ENCODE measurements at places on chromosomes 11 and 22.
A peak's percentile ranks its signal among the peaks of the same experiment; 100 is the strongest.

DNA sequence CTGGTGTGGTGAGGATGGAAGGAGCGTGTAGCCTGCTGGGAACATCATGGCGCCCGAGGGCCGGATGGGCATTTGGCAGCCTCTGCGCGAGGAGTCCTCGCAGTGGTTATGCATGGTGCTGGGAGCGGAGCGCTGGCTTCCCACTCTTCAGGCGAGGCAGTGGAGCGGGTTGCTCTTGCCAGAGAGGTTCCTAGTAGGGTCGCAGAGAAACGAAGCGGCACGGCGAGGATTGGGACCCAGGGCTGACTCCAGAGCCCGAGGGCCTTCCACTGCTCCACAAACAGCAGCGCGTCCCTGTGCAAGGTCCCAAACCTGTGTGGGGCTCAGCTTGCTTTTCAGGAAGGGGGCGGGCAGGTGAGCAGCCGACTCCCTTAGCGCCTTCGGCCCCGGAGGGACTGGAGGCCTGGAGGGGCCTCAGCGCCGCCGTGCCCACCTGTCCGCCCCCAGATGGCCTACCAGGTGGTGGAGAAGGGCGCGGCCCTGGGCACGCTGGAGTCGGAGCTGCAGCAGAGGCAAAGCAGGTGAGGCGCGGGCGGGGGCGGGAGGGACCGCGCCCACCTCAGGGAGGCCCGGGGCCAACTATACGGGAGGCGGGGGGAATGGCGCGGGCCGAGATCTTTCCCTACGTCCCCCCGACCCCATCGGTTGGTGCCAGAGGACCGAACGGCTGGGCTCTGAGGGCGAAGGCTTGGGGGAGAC is 7.2 kb downstream of the ATG16L2 start:
- no peak overlapping the region for H3K27ac ChIP-seq
- H3K27me3 ChIP-seq: no peaks in the 10 kb centered on the region
- peaks cover 19% of the 10 kb centered on the region for H3K4me1 ChIP-seq
- no peak for DNase-seq

DNA sequence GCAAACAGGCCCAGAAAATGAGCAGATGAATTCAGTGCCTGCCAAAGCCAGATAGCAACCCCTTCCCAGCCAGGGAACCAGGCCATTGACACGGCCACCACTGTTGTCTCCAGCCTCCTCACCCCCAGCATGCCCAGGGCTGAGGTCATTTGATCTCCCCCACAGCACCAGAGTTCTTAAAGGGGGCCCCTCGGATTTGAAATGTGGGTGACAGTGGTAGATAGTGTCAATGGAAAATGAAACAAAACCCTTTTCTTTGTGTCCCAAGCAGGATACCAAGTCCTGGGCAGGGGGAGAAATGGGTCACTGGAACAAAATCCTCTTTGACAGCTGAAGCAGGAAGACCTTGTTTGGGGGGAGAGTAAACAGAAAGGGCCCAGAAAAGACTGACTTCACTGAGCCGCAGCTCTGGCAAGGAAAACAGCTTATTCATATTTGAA is 14.3 kb upstream of the ACCSL start:
- no peaks in the 10 kb centered on the region for H3K36me3 ChIP-seq
- H3K27me3 ChIP-seq: peaks cover 4% of the 10 kb centered on the region
- no peak overlapping the region for H3K27ac ChIP-seq
- no peaks in the 10 kb centered on the region for H3K4me1 ChIP-seq

DNA sequence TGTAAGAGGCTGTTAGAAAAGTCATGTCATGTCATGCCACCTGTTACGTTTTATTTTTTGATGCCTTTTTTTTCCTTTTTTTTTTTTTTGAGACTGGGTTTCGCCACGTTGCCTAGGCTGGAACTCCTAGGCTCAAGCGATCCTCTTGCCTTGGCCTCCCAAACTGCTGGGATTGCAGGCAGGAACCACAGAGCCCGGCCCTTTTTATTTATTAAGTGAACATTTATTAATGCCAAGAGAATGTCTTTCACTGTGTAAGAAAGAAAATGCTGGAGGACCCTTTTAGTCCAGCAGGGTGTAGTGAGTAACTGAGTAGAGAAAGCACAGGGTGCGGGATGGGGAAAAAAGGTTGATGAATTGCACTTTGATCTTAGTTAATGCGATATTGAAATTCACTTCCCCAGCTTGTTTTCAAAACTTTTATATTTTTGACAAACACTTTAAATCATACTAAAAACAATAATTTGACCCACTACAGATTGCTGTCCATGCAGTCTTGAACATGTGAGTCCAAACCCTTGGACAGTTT is 2.3 kb upstream of the XBP1 start:
- DNase-seq: no peak
- peaks cover 42% of the 10 kb centered on the region for H3K4me1 ChIP-seq
- H3K36me3 ChIP-seq: peaks cover 28% of the 10 kb centered on the region
- H3K27ac ChIP-seq: peak overlapping the region; percentile 86
- H3K4me3 ChIP-seq: peak overlapping the region; percentile 89

DNA sequence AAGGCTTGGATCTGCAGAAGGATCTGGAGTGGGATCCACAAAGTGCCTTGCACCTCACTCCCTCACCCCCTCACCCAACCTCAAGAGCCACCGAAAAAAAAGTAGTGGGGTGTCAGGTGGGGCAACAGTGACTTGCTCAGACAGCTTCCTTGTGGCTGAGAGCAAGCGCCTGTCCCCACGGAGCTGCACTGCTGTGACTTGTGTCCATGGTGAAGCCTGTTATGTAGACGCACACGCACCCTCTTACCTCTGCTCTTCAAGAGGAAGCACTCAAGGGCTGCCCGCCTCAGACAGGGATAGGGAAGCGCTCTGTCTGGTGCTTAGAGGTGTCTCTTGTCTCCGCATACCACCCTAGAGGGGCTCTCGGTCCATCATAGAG is 1.2 kb downstream of the DRD2 start:
- H3K4me3 ChIP-seq: no peak overlapping the region
- peaks cover 54% of the 10 kb centered on the region for H3K27me3 ChIP-seq
- no peak for DNase-seq
- no peaks in the 10 kb centered on the region for H3K4me1 ChIP-seq
- no peaks in the 10 kb centered on the region for H3K36me3 ChIP-seq

DNA sequence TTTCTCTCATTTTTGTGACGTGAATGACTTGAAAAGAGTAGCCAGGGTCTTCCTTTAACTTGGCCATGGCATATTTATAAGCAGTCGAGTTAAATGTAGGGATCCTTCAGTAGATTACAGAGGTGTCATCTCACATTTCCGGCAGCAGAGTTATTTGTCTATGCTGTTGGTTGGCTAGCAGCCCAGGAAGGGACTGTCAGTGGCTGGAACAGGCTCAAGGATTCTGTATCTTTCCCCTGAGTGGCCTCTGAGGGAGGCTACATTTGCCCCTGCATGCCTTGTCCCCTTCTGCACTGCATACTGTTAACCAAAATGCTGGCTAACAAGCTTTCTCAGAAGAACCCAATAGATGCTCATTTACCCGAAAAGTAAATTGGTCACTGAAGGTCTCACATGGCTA is 187.6 kb downstream of the PGR start:
- H3K27me3 ChIP-seq: no peaks in the 10 kb centered on the region
- H3K4me3 ChIP-seq: no peak overlapping the region
- no peak overlapping the region for H3K27ac ChIP-seq
- no peaks in the 10 kb centered on the region for H3K4me1 ChIP-seq

DNA sequence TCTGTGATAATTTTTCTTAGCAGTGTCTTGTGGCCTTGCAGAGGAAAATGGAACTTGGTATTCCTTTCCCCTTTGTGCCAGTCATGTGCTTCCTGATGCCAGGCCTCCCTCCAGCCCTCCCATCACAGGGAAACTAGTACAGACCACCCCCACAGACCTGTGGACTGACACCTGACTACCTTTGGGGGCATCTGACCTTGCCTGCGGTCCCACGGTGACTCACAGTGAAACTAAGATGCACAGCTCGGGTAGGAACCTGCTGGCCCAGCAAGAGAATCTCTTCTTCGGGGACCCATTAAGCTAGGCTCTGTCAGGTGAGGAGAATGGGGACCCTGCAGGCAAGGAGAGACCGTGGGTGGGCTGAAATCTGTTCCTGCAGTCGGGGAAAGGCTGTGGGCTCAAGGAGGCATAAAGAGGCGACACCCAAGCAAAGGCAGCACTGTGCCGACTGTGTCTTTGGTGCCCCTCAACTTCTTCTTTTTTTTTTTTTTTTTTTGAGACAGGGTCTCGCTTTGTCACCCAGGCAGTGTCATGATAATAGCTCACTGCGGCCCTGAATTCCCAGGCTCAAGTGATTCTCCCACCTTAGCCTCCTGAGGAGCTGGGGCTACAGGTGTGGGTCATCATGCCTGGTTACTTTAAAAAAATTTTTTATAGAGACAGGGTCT is 20.8 kb upstream of the PEX26 start:
- no peak overlapping the region for H3K4me3 ChIP-seq
- H3K27ac ChIP-seq: no peak overlapping the region
- H3K27me3 ChIP-seq: peaks cover 12% of the 10 kb centered on the region
- no peaks in the 10 kb centered on the region for H3K4me1 ChIP-seq
- DNase-seq: no peak
- H3K36me3 ChIP-seq: no peaks in the 10 kb centered on the region

- peaks cover 40% of the 10 kb centered on the region for H3K4me1 ChIP-seq
- peaks cover 26% of the 10 kb centered on the region for H3K36me3 ChIP-seq
- DNase-seq: no peak
- H3K27me3 ChIP-seq: no peaks in the 10 kb centered on the region
These were observed 4.7 kb downstream of the CARS1 start for GRCh38 chr11:3052567-3052966.
